Daoy (cell line): ENCODE measurements at places on chromosomes 1 and 21. TPM values are rescaled to one million over a fixed set of nuclear protein-coding genes. Genes with fewer than 3 reads are reported as not detected.

DNA sequence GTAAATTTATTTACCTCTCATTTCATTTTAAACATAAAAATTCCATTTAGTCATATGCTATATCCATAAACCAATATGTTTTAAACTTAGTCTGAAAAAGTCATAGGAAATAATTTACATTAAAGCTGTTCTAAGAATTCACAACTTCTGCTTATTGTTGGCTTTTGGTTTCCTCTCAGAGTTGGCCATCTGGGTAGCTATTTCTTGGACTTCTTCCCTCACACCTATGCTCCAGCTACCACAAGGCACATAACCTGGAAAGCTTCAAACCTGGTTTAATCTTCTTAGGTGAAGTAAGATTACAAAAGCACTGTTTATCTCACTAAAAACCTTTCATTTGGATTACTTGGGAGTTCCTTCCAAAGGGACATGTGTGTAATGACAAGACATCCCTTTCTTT lies 29.8 kb downstream of the RBM11 start:
- no peak for DNase-seq

DNA sequence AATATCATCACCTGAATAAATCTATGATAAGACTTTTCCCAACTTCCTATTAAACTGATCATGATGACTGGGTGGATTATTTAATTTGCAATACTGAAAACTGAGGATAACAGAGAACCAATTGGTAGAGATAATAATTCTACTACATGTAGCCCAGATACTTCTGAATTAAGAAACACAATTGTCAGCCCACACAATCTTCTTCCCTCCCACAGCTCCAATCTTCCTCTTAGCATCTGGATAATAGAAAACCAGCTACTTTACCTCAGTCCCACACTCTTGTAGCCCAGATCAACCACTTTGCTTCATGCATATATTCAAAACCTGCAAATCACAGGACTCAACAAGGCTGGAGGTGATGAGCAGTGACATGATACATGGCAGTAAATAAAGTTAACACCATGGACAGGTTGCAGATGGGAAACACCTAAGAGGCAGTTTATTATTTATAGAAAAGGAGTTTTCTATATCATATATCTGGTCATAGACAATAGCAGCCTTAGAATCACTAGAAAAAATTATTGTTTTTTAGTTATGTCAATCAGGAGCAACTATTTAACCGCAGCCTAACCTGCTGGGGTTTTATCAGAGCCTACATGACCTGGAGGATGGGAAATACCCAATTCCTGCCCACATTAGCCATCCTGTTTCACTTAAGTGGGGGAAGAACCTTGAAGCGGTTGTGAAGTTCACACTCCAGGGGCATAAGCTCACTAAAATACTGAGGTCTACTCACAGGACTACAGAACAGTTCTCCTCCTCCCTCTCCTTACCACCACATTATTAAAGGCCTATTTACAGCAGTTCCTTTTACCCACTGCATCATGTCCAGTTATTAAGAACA lies 16.7 kb downstream of the FRRS1 start:
- DNase-seq = no peak

GRCh38 chr1:79290927-79291474 lies 284.5 kb upstream of the ADGRL4 start:
- no peak for DNase-seq

- no peak for DNase-seq
Measured at GRCh38 chr1:20458717-20459116, 27.3 kb downstream of the CAMK2N1 start.

GRCh38 chr1:75275631-75276030 lies 141.4 kb downstream of the LHX8 start:
- no peak for DNase-seq

GRCh38 chr1:33866281-33866680 lies 2.4 kb downstream of the HMGB4 start:
- no peak for DNase-seq

DNA sequence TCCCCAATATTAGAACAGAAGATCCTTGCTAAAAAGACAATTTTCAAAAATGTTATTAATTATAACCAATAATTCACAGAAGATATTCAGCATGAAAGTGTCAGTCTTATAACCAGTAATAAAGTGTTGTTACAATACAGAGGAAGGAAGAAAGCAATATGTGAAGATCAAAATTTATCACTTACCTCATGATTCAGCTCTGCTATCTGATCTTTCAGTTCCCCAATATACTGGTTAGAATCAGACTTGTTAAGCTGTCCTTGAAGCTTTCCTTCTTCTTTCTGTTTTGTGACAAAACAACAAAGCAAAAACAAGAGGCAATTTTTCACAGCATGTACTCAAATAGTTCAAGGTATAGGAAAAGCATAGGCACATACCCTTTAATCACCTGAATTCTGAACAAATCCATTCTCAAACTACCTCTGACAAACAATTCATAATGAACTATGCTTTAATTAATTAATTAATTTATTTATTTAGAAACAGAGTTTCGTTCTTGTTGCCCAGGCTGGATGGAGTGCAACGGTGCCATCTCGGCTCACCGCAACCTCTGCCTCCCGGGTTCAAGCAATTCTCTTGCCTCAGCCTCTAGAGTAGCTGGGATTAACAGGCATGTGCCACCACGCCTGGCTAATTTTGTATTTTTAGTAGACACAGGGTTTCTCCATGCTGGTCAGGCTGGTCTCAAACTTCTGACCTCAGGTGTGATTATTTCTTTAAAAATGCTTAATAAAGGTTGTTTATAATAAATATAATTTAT lies 76.9 kb upstream of the GFI1 start:
- no peak for DNase-seq

DNA sequence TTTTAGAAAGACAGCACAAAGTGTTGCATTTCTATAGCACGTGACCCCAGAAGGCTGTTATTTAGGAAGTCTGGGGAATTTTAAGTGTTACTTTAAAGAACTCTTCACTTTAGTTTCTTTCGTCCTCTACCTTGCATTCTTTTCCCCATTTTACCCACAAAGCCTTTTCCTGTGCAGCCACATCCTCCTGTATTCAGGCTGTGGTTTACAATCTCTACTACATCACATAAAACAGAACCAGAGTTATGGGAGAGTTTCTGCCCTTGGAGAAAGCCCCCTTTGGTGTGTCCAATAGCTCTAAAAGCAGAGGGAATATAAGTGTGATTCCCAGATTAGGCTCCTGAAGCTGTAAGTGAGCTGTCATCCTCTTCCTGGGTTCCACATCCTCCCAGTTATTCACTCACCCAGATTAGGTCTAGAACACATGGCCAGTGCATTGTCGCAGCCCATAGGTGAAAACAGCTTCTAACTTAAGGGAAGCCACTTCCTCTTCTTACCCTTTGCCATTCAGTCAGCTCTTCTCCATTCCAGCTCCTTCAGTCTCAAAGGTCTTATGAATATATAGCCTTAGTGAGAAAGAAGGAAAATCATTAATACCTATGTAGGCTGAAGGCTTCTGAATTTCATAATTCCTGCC lies 171.1 kb downstream of the PIGK start:
- no peak for DNase-seq

DNA sequence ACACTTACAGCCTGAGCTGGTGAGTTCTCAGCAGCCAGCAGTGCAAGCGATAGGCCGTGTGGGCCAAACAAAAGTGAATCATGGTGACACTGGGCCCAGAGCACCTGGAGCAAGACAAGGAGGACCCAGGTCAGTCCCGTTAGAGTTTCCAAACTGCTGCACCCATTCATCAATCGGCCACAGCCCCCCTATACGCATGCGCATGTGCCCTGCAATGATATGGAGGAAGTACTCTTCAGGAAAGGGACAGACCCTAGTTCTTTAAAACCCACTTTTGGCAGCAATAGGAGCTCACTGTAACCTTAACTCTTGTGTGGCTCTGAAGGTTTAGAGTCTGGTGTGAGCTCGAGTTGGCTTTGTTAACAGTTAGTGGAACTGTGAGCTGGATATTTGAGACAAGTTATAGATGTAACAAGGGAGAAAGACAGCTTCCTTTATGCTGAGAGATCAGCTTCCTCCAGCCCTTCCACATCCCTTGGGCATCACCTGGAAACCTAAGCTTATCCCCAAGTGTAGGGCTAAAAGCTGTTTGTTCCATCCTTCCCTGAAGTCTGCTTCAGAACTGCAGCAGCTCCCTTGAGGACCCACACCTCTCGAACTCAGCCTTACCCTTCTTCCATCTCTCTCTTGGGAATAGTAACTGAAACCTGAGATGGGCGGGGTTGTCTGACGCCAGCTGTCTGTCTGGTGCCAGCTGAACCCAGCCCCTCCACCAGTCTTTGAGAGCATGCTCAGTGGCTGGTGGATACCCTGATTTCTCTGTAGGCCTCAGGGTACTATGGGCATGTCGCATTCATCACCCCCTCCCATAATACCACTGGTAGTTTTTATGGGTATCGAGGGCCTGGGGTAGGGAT lies 17.7 kb downstream of the NMNAT1 start:
- DNase-seq = peak; percentile 39

DNA sequence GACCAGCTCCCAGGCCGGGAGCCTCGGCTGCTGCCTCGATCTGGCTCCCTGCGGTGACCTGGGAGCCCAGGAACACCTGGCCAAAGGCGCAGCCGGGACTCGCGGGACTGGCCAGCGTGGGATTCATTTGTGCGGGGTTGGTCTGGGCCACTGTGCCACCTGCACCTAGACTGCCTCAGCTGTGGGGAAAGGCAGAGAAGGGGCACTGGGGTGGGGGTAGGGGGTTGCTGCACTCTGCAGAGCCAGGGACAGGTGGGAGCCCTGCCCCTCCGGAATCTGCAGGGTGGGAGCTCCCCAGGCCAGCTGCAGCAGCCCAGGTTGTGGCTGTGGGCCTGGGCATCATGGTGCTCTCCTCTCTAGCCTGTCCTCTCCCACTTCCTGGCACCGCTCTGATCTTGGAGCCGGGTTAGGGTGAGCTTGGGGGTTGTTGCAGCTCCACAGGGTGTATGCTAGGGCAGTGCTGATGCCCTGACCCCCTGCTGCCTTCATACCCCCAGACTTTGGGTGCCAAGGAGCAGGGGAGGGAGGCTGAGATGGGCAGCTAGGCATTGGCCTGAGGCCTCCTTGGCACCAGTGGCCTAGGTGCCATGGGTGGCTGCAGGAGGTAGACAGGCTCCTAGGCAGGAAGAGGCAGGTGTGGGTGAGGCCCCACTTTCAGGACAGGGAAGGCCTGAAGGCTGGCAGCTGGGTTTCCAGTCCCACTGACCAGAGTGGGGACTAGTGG lies 57.5 kb upstream of the ETV3 start:
- no peak for DNase-seq

DNA sequence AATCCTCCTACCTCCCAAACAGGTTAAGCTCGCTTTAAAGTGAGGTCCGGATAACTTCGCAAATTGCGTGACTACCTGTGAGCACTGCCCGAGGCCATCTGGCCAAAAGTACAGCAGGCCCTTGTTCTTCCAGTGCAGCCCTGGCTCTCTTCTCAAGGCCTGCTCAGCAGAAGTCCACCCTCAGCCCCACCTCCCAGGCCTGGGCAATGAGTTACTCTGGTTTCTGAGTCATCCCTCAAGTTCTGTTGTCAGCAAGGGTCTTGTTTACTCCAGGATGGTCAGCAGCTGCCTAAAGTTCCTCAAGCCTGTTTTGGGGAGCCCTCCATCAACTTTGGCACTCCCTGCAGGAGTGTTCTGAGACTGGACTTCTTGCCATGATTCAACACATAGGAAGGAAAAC lies 101.7 kb downstream of the BCAR3 start:
- DNase-seq = peak; percentile 35

DNA sequence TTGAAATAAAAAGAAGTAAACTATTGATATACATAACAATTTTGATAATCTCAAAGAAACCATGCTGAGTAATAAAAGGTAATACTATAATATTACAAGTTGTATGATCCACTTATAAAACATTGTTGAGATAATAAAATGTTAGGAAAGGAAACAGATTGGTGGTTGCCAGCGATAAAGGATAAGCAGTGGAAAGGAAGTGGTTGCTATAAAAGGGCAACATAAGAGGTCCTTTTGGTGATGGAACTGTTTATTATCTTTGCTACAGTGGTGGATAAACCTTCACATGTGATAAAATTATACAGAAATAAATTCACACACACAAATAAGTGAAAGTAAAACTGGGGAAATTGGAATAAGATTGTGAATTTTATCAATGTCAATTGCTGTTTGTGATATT lies 15.1 kb downstream of the OR6F1 start:
- no peak for DNase-seq

GRCh38 chr1:10733474-10734366 lies 62.7 kb downstream of the CASZ1 start:
- DNase-seq = no peak

DNA sequence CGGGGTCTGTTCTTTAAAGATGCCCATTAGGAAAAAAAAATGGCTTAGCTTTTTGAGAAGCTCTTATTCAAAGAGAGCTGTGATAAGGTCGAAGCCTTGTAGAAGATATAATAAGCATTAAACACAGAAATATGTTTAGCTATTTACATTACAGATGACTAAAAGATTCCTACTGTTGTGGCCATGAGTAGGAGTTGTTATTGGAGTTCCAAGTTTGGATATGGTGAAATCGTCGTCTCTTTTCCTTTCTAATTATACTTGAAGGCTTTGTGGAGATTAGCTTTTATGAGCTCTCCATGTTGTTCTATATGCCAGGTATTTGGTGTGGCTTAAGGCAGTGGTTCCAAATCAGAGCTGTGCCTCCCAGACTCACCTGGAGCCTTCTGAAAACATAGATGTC lies 79.9 kb upstream of the LAMC2 start:
- DNase-seq = no peak

DNA sequence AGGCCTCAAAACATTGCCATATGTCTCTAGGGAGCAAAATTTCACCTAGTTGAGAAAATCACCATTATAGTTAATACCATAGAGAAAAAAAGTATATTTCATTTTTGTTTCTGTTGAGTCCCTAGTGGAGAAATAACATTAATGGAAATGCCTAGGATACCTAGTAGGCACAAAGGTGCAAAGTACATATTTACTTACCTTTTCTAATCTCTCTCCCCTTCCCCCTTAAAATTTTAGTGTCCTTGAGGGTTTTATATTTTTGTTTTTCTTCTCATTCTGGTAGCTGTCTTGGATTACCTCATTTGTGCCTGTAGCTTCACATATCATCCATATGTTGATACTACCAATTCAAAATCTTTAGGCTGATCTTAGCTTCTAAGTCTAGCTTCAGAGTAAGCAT lies 127.0 kb downstream of the MAGI3 start:
- no peak for DNase-seq

DNA sequence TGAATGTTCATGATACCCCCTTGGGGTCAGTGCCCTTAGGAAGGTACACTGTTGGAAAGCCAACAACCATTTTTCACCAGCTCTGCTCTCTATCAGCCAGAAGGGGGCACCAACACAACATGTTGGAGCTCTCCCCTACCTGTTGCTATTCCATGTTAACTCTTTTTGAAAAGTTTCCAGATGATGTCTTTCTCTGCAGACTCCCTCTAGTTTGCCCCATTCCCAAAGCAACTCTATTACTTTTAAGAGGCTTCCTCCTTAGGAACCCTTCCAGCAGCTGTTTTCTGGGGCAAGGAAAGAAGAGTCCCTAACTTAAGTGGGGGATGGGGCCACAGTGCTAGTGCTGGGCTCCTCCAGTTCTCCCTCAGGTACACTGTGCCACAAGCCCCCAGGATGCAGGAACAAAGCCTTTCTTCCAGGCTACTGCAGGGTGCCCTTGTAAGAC lies 22.9 kb upstream of the NDC1 start:
- DNase-seq = peak; percentile 63

Gene CFHR5
- not detected in 2 replicates for total RNA-seq

Gene HSD17B7
- 10.6 and 11.8 TPM in 2 replicates for total RNA-seq

Gene TTC24
- not detected in 2 replicates for total RNA-seq

Gene WNT9A
- total RNA-seq = 0.57 and 1.8 TPM in 2 replicates

Gene CELSR2
- total RNA-seq = 0.97 and 1.0 TPM in 2 replicates
